COLO829 (cell line): ENCODE measurements at places on chromosomes 4 and X.

GRCh38 chrX:139680356-139680755, 27.6 kb downstream of the MCF2 start:
- DNase-seq = no peak

DNA sequence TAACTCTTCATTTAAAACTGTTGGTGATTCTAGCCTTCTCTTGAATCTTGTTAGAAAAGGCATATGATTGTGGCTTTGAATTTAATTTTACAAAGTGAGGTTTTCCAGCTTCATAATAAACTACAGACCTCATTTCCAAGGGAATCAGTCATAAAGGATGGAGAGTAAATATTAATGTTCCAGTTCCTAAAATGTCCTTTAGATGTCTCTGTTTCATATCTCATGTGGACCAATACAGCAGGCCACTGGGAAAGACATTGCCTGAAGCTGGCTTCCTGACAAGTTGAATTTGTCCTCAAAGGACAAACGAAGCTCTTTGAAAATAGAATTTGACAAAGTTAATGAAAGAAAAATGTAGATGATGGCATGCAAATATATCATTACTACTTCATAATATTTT, 125.4 kb downstream of the ZNF330 start:
- DNase-seq = peak; percentile 79

DNA sequence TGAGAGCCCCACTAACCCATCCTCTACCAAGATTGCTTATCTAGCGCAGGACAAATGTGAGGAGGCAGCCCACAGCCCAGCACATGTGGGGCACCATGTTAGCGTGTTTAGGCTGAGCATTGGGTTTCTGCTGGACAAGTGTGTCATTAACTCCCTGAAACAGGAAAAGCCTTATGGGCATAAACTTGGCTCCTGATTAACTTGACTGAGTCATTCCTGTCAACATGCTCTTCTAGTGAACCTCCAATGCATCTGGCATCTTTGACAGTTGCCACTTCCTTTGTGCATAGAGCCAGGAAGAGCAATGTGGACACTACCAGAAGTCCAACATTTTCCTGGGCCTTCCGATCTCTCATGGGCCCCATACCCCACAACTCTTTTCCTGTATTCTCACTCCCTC, 2.5 kb downstream of the SPIN2A start:
- no peak for DNase-seq

DNA sequence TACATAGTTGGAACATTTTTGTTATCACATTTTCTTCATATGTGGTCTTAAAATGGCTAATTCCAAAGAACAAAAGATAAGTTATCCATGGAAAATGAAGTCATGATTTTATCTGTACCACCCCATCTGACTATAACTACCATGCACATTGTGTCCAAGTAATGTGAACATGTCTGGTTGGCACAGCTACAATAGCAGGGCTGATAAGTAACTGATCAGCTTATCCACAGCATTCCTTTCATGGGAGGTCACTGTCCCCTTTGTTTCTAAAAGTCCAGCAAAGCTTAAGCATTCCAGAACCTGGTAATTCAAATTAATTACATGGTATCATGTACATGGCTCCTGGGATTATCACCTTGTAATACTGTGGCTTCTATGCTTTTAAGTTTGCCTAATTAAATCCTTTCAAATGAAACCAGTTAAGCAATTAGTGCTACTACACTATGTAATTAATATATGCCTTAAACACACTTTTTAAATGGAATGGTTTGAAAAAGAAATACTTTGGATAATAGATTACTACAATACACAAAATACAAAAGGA, 21.1 kb upstream of the SORBS2 start:
- DNase-seq = no peak

GRCh38 chr4:111880116-111880515, 265.1 kb upstream of the FAM241A start:
- DNase-seq = no peak

GRCh38 chr4:2745981-2746806, 9.9 kb downstream of the TNIP2 start:
- DNase-seq = peak; percentile 4

DNA sequence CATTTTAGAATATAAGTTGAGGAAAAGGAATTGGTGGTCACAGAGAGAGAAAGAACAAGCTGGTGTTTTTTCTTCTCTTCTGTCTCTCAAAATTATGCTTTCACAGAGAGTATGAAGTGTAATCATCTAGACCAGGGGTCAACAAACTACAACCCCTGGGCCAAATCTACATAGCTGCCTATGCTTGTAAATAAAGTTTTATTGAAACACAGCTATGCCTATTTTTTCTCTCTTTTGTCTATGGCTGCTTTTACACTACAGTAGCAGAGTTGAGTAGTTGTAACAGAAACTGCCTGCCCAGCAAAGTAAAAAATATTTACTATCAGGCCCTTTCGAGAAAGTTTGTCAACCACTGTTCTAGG, 6.7 kb upstream of the FAM9C start:
- no peak for DNase-seq

- DNase-seq = no peak
Observed at GRCh38 chr4:94159790-94160189, 47.9 kb upstream of the SMARCAD1 start.

DNA sequence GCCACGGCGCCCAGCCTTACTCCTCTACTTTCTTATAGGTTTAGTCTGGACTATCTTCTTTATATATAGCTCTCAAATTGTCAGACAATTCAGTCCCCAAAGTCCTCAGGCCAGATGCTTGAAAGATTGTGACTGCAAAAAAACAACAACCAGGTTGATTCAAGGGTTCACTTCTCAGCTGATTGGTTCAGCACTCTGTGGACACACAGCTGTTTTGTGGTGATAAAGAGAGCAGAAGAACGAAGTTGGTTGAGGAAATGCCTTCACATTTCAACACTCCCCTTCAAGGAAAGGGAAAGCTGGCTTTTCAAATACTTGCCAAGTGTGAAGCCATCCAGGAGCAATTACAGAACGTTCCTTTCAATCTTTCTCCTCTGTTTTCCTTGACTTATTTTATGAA, 166.8 kb downstream of the SHROOM3 start:
- no peak for DNase-seq

DNA sequence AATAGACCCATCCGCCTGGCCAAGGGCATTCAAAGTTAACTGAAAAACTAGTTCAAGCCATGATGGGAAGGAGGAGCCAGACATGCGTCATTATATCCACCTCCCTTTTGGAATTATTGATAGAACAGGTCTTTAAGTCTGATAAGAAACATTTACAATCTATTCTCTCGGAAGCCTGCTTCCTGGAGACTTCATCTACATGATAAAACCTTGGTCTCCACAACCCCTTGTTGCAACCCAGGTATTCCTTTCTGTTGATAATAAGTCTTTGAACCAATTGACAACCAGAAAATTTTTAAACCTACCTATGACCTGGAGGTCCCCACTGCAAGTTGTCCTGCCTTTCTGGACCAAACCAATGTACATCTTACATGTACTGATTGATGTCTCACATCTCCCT, 451.3 kb downstream of the NAF1 start:
- no peak for DNase-seq

DNA sequence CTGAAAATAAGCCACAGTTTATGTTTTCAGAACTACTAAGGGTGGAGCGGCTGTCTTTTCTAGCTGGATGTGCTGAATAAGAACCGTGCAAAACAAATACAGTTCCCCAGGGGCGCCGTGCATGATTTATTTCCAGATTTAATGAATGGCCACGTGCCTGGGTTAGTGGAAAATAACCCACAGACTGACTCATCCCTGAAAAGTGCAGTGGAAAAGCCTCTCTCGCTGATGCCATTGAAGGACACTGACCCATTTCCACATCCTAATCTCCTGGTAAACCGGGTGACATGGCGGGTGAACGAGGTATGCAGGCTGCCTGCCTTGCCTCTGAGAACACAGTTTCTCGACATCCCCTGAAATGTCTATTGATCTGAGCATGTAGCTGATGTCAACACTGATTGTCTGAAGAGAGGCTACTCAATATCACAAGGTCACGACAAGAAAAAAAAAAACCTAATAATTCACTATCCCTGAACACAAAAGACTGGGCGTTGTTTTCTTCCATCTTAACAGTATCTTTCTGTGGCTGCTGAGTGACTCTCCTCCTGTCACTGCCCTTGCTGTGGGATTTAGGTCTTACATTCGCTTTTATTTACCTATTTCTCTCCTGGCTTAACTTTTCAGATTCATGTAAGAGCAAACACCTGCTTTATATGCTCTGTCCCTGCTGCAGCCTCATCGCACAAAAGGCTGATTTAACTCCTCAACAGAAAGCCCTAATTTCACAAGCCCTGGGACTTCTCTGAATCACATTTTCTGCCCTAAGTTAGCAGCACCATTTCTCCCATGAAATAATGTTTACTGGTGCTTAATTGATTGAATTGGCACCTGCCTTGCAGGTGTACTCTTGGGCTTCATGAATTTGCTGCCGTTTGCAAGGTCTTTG, 76.9 kb upstream of the SCOC start:
- peak; percentile 83 for DNase-seq

DNA sequence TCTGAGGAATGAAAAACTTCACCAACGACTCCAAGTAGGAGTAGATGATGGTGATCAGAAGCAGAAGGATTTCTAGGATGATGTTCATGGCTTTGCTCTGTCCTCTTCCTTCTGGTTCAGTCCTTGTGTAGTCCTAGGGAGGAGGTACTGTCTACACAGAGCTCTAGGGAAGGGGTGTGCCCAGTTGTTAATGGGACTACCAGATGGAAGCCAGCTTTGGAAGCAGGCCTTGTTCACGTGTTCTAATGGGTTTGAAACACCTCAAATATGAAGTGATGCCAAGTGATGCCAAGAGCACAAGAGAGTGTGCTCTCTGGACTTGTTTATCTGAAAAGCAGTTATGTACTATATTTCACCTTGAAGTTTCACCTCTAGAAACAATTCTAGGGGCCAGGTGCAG, at the start of gene HSD17B13:
HSD17B13 (minus strand) TSS at position 129 of the 400 bp plus-strand sequence; CDS start at position 88, 41 bp downstream.
- no peak for DNase-seq

GRCh38 chr4:185004562-185005218, 13.6 kb upstream of the HELT start:
- DNase-seq = peak; percentile 84

GRCh38 chr4:7124689-7125442, 57.0 kb upstream of the GRPEL1 start:
- no peak for DNase-seq

- no peak for DNase-seq
Observed at GRCh38 chr4:103895876-103896465, 176.2 kb upstream of the TACR3 start.

GRCh38 chr4:107978716-107979451, 10.8 kb upstream of the HADH start:
- peak; percentile 43 for DNase-seq

DNA sequence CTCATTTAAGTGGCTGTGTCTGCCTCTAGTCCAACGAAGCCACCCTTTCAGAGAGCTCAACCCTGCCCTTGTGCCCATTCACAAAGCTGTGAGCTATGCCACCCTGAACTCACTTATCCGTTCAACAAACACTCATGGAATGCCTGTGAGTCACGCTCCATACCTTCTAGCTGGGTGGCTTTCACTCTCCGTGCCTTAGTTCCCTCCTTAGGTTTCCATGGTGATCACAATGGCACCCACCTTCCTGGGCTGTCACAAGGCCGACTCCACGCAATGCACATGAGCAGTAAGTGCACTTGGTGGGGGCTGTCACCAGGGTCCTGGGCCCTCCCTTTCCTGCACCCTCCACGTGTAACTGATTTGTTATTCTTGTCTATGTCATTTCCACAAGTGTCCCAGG, 37.2 kb upstream of the PPP2R2C start:
- DNase-seq = no peak

GRCh38 chr4:622996-623913, 2.1 kb upstream of the PDE6B start:
- DNase-seq = no peak

GRCh38 chrX:134172588-134173259, 64.3 kb upstream of the CCDC160 start:
- DNase-seq = no peak

- no peak for DNase-seq
Observed at GRCh38 chr4:167779864-167780263, 312.5 kb upstream of the ANXA10 start.

DNA sequence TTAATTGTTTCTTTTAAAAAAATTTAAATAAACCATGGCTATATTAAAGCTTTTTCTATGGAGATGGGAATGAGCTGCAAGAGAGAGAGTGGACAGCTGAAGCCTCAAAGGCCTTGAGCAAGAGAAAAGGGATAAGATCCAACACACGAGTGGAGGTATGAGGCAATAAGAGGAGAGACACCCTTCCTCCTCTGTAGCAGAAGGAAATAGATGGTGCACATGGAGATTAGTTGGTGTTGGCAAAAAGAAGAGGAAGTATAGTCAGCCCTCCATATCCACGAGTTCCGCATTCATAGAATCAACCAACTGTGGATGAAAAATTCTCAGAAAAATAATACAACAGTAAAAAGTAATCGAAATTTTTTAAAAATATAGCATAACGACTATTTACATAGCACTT, 3.2 kb downstream of the CXorf38 start:
- no peak for DNase-seq
